Activated T-helper 1 cell treated with Interleukin-2 at 50 U/mL for 16 hours (primary cell): ENCODE measurements at places on chromosomes 7 and 10.

- no peak for DNase-seq
Observed at GRCh38 chr7:144487901-144488300, 84.4 kb upstream of the NOBOX start.

GRCh38 chr7:114784177-114784576, 137.7 kb upstream of the MDFIC start:
- no peak for DNase-seq

GRCh38 chr10:94266091-94266490, 96.6 kb downstream of the NOC3L start:
- DNase-seq: no peak

GRCh38 chr7:85261336-85261735, 74.5 kb upstream of the SEMA3D start:
- DNase-seq: no peak

- no peak for DNase-seq
Observed at GRCh38 chr7:67470256-67470751, 473.7 kb downstream of the TYW1 start.

GRCh38 chr10:6513476-6513875, 66.6 kb downstream of the PRKCQ start:
- no peak for DNase-seq

DNA sequence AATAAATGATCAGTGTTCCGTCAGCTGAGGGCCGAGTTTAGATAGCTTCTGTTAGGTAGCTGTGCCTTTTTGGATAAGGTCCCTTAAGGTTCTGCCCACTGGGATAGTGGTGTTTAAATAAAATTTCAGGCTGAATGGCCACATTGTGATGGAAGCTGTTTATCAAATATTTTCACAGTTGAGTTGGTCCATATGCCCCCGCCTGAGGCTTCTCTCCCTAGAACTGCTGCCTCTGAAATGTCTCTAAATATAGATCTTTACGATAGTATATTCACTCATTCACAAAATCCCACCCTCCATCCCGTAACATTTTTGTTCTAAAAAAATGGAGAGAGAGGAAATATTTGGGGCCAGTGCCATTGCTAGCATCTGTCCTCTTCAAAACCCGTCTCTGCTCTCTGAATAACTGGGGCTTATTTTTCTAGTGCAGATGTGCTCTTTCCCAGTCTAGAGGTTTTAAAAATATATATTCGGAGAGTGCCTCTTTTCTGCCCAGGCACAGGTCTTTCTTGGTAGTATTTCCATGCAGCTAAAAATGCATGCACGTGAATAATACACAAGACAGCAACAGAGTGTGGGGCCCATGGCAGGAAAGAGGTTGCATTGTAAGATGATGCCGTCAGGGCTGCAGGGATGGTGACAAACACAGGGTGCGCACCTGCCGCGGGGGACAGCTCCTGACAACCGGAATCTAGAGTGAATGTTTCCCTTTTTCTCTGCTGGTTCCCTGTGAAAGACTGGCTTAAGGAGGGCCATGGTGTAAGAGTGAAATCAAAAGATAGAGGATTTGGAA, 105.4 kb upstream of the BTBD16 start:
- DNase-seq: no peak

GRCh38 chr10:62653254-62653653, 151.3 kb upstream of the ADO start:
- DNase-seq: no peak

GRCh38 chr10:67262675-67263074, 336.8 kb downstream of the LRRTM3 start:
- DNase-seq: no peak

- no peak for DNase-seq
Observed at GRCh38 chr7:52283335-52283734, 752.1 kb upstream of the POM121L12 start.

- no peak for DNase-seq
Observed at GRCh38 chr7:157253850-157254249, 83.0 kb upstream of the DNAJB6 start.
